ENCODE measurements at places on chromosomes 5 and 9.
A peak's percentile ranks its signal among the peaks of the same experiment; 100 is the strongest.

- no peak for DNase-seq
These were observed 193.5 kb downstream of the PLK2 start for GRCh38 chr5:58266402-58266801.

DNA sequence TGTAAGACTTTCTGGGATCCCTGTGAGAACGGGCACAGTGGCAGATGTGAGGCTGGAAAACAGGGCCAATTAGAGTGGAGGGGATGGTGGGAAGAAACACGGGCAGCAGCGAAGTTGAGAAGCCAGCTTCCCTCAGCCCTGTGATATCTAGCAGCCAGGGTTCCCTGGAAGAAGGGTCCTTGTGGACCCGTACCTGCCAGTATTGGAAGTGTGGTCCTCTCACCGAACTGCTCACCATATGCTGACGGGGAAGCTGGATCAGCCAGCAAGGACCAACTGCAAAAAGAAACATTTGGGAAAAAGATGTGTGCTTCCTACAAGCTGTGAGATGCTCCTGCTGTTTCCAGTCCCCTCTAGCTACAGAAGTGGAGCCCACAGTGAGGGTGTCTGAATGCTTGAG, 13.6 kb downstream of the CKMT2 start:
- DNase-seq: no peak

- no peak for DNase-seq
These were observed 55.2 kb upstream of the TUSC1 start for GRCh38 chr9:25733336-25733982.

- no peak for DNase-seq
These were observed 130.4 kb downstream of the TMEM174 start for GRCh38 chr5:73303148-73304079.

DNA sequence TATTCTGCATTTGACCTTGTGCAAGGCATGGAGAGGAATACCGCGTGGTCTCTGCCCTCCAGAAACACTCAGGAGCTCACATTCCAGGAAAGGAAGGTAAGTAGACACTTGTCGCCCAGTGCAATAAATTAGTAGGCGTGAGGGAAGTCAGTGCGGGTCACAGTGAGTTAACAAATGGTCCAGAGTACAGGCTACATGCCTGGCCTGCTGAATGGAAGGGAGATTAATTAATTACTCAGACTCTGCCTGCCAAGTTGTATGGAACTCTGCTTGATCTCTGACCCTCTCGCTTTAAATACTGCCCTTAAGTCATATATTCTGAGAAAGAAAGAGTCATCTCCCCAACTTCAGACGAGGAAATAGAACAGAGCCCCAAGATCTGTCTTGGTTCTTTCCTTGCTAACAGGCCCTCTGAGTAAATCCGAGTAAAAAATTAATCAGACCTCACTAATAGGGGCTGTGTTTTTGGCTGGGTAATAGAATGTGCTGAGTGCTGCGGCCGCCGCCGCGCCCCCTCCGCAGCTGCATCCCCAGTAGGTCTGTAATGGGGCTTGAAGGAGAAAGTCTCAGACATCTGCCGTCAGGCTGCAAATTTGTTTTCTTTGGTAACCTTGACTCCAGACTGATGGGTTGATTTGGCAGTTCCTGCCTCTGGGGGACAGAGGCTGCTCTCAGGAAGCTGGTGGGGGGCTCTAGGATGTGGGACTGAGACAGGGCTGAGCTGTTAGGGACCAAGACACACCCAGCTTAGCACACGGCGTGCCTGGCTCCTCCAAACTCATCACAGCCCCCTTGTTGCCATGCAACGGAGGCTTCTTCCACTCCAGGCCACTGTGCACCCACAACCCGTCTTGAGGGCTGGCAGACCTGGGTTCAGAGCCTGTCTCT, 144.4 kb downstream of the NSG2 start:
- DNase-seq: no peak

GRCh38 chr5:67493676-67494075, 297.1 kb upstream of the CD180 start:
- DNase-seq: no peak

- no peak for DNase-seq
These were observed 43.3 kb upstream of the EQTN start for GRCh38 chr9:27340285-27340674.

DNA sequence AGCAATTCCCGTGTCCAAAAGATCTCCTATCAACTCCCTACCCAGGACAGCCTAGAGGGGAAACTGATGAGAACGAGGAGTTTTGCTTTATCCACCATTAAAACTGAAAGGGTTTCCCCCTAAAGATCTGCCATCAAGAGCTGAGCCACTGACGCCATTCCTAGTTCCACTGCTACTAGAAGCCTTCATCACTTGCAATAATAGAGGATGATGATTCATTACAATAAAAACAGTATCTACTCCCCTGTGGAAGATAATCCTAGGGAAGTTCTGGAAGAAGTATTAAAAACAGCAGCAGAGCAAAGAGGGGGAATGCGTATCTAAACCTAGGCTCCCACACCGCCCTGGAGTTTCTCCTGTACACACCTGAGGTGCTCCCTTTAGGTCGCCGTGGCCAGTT, 394.5 kb downstream of the BNC2 start:
- DNase-seq: no peak

GRCh38 chr5:6875376-6875775, 162.1 kb downstream of the TENT4A start:
- no peak for DNase-seq

DNA sequence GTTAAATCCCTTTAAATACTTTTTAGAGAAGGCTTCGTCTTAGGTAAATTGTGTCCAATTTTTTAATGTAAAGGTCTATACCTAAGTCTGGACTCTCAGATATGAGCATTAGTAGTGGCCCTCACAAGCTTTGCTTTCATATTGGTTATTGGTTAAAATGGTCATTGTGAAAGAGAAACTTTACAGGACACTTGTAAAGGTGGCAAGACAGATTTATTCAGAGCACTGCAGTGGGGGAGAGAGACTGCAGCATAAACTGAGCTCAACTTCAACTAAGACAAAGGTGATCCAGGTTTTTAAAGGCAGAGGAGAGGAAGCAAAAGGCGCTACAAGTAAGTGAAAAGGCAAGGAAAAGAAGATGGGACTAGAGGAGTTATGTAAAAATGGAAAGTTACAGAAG, 157.7 kb downstream of the PARP8 start:
- DNase-seq: no peak

DNA sequence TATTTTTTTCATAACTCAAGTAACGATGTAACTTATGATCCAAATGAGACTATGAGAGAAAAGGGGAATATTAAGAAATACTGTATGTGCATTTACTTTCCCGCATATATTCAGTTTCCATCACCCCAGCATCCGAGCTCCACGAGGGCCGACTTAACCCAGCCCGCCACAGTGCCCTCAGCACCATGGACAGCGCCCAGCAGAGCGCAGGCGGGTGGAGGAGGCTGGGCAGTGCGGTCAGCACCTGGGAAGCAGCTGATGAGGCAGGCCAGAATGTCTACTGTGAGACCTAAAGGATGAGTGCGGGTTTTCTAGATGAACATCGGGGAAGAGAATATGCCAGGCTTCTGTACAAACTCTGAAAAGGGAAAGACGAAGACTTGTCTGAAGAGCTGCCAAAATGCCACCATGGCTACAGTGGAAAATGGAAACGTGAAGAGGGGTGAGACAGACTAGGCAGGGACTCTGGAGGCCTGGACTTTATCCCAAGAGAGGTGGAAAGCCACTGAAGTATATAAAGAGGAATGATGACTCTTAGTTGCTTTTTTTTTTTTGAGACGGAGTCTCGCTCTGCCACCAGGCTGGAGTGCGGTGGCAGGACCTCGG, 34.5 kb upstream of the MED27 start:
- DNase-seq: peak; percentile 87

All from type B pancreatic cell (in vitro differentiated cells).